Transverse colon (tissue), 4 donors: ENCODE measurements at places on chromosomes 3 and 15. TPM values are rescaled to one million over a fixed set of nuclear protein-coding genes. Genes with fewer than 3 reads are reported as not detected.

GRCh38 chr15:63523306-63523990, 19.1 kb downstream of the USP3 start:
- DNase-seq: no peak

- peak; percentile 88 for DNase-seq
Measured at GRCh38 chr3:23685541-23686258, 120.1 kb upstream of the UBE2E1 start.

DNA sequence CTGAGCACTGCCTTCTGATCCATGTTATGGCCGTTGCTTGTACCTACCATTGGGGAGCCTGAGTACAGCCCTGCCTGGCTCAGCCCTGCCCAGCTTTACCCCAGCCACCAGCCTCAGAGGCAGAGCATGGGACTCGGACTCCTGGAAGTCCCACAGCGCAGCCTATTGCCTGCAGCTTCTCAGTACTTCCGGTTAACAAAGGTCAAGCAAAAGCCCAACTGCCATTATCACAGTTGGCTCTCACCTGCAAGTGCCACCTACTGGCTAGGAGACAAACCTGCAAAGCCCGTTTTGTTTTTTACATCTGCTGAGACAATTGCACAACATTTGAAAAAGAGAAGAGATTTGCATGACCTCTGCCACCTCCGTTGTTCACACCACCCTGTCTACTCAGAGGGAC, 1081.7 kb downstream of the NAALADL2 start:
- no peak for DNase-seq

GRCh38 chr15:39539973-39540558, 40.8 kb upstream of the THBS1 start:
- DNase-seq: no peak

DNA sequence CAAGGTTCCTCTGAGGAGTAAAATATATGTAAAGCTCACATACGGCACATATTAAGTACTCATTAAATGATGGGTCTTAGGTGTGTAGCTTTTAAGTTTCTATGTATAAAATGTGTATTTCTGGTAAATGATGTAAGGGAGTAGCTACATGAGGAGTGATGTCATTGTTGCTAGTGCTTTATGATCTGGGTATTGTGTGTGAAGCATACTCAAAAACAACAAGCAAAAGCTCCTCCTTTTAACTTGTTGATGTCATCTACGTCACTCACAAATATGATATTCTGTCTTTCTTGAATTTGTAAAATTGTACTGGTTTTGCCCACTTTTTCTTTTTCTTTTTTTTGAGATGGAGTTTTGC, 1.4 kb upstream of the HERC1 start:
- DNase-seq: no peak

- DNase-seq: no peak
Measured at GRCh38 chr15:51955504-51955903, 16.1 kb downstream of the LEO1 start.

GRCh38 chr15:57149196-57149595, 227.1 kb upstream of the CGNL1 start:
- DNase-seq: no peak

DNA sequence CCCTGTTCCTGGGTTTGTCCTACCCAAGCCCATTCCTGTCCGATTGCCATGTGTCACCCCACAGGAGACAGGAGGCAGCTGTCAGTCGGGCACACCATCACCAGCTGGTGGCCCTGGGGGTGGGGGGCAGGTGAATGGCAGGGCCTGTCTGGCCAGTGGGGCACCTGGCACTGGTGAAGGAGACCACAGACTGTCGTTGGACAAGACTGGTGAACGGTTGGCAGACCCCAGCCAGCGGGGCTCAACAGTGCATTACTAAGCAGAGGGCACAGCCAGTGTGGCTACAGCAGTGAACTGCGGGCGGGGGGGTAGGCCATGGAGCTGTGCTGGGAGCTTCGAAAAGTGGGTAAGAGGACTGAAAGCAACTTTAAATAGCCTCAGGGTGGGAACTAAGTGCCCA, 2.1 kb downstream of the SEMA7A start:
- no peak for DNase-seq

GRCh38 chr3:163936543-163936942, 1141.8 kb downstream of the SI start:
- DNase-seq: no peak

DNA sequence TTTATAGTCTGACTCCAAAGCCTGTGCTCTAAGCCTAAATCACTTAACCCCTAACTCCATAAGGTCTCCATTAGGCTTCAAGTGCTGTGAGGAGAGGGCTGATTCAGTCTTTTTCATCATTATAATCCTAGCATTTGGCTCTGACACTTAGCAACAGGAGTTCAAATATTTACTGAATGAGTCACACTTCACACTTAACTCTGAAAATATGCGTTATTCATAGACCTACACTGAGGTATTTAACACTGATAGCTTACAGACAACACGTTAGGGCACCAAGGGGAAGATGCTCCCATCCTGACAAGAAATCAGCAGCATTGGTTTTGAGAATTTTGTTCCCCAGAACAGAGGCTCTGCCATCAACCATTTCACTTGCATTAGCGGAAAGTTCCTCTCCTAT, 53.5 kb downstream of the MSL2 start:
- no peak for DNase-seq

DNA sequence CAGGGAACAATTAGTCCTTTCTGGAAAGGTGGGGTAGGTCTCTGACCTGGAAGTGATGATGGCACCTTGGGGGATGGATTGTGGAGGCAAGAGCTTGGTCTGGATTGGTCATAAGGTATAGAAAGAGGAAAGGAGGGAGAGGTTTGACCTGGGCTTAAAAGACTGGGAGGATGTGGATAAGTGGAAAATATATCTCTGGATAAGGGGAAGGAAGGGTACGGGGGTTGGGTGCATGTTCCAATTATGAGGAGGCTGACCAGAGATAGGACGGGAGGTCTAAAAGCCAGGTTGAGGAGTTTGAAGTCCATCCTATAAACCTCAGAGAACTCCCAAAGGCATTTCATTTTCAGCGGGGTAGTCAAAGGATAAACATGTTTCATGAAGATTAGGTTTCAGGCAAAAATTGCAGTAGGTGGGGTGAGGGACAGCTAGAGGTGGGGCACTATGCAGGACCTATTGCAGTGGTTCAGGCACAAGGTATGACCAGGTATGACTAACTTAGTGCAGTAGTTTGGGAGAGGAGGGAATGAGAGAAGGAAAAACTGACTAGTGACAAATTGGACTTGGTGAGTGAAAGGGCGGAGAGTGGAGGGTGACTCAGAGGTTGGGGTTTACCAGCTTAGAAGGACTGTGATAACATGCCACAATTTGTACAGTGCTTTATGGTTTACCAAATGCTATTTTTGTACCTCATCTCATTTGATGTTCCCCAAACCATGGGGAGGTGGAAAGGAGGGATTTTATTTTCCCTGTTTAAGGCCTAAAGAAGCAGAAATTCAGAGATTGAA, 10.7 kb downstream of the PDE8A start:
- peak; percentile 38 for DNase-seq

GRCh38 chr3:4993276-4994143, 14.3 kb downstream of the BHLHE40 start:
- DNase-seq: no peak

GRCh38 chr3:196688349-196688748, 23.7 kb downstream of the CEP19 start:
- DNase-seq: peak; percentile 15

GRCh38 chr15:93164409-93164808, 75.4 kb upstream of the RGMA start:
- DNase-seq: no peak

Gene NME9
- total RNA-seq: not detected

Gene MST1R
- 92.8 TPM for total RNA-seq

Gene LYZL4
- total RNA-seq: not detected

Gene PLXNB1
- total RNA-seq: 530 TPM

Gene AMOTL2
- total RNA-seq: 14.5 TPM

Gene COL7A1
- 4.8 TPM for total RNA-seq

Gene ZMYND10
- total RNA-seq: not detected
